AG04450 (cell line): ENCODE measurements at places on chromosomes 16 and 17.

DNA sequence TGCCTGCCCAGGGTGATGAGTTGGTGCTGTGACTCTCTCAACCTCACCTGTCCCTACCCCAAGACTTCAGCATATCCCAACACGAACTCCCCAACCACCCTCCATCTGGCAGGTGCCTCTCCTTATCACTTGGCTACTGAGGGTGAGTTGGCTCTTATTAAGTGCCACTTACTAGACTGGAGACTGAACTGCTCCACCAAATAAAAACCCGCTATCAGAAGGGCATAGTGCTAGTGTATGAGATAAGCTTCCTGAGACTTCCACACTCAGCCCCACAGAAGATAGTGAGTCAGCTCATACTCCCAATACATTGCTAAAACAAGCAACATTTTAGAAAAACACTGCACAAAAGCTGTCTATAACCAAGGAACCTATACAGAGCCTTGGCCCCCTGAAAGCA lies 16.0 kb upstream of the CCL18 start:
- no peak for DNase-seq

DNA sequence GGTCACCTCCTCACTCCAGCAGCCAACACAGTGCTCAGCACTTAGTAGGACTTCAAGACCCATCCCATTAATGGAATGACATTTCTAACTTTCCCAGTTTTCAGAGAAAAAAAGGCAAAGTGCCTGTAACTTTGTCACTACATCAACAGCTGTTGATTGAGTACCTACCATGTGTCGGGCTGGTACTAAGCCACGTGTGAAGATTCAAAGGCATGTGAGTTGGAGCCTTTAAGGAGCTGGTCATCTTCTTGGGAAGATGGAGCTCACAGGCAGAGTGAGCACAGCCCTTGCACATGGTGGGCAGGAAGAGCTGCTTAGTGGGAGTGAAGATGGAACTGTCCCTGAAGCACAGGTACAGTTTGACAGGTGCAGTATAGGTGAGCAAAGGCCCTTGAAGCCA lies 88.6 kb downstream of the GNAO1 start:
- DNase-seq = no peak

DNA sequence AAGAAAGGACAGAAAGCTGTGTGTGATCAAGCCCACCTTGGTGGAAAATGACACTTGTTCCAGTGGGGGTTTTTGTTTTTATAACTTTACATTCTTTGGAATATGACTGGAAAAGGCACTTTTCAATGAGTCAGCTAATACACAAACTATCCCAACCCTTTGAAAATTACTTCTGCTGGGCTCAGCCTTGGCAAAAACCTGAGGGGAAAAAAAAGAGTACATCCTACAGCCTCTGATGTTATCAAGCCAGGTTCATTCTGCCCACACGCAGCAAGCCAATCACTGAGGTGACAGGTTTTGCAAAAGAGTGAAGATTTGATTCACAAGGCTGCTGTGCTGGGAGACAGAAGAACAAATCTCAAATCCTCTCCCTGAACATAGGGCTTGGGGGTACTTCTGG lies 484.5 kb upstream of the ERCC4 start:
- DNase-seq = no peak

GRCh38 chr16:11333702-11334101 lies 11.6 kb upstream of the RMI2 start:
- no peak for DNase-seq

DNA sequence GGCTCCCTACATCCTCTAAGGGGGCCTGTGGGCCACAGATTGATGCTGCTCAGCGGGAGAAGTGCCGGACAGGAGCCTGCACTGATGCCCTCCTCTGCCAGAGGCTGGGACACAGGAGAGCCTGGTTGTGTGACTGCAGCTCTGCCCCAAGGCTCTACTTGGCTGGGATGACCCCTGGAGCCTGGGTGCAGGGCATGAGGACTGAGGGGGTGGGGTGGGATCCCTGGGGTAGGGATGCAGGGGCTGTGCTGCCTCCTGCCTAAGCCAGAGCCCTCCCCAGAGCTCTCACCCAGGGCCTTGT lies 577 bp downstream of the EVPLL start:
- DNase-seq = no peak

GRCh38 chr17:5373112-5373511 lies 46.4 kb downstream of the NUP88 start:
- no peak for DNase-seq

DNA sequence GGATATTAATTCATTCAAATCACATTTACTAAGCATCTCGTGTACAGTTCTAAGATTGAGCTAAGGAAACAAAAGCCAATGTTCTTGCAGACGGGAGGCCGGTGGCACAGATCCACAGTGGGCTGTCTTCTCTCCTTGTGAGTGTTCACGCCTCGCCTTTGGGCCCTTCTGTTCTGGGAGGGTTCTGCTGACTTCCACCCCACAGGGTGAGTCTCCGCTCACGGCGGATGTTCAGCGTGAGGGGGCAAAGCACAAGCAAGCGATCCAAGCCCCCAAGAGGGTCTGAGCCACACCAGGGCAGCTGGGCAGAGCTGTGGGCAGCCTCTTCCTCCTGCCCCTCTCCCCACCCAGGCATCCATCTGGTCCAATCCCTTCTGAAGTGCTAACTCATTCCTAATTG lies 84.3 kb upstream of the DOC2B start:
- DNase-seq = no peak

DNA sequence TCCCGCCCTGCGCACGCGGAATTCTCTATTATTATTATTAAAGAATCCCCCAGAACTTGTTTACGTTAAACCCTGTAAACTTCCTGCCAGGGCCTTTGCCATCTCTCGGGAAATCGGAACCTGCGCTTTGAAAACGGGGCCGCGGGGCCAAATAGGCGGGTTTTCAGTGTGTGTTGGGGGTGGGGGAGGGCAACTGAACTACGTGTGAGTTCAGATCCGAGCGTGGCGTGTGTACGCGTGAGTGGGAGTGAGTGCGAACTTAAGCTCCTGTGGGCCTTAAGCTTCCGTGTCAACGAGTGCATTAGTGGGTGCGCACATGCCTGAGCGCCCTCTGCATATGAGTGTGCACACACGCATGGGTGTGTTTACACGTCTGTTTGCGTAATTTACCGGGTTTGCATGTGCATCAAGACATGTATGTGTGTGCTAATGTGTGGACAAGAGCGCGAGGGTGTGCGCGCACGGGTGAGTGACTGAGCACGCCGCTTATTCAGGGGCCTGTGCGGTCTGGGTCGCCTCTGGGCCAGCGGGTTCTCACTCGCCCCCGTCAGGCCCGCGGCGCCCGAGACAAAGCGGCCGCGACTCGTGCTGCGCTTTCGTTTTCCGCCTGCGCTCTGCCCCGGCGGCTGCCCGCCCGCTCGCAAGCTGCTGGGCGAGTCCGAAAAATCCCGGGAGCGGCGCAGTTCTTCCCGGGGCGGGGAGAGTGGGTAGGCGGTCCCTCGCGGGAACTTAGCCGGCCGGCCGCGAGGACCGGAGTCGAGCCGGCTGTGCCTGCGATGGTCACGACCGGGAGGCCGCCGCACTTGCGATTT lies 1.2 kb upstream of the FOXF1 start:
- peak; percentile 75 for DNase-seq

DNA sequence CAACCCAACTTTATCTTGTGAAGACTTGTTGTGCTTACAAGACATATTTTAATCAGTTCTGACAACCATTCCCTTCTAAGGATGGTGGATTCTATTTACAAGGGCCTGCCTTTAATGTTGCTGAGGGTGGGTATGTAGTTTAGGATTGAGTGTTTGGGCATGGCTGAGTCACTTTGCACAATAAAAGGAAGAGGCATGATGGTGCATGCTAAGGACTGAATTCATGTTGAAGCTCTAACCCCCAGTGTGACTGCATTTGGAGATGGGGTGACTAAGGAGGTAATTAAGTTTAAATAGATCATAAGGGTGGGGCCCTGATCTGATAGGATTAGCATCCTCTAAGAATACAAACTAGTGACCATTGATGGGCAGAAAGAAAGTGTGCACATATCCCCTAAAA lies 196.1 kb upstream of the HS3ST3A1 start:
- no peak for DNase-seq

DNA sequence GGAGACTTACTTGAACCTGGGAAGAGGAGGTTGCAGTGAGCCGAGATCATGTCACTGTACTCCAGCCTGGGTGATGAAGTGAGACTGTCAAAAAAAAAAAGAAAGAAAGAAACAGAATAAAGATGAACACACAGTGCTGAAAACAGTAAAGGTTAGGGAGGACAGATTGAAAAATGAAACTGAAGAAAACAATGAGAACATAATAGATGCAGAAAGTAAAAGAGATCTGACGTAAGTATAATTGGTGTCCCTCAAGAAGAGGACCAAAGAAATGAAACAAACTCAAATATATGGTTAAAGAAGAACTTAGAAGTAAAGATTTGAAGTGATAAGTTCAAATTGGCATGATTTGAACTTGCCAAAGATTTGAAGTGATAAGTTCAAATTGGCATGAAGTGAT lies 7.1 kb downstream of the DCAF7 start:
- no peak for DNase-seq

DNA sequence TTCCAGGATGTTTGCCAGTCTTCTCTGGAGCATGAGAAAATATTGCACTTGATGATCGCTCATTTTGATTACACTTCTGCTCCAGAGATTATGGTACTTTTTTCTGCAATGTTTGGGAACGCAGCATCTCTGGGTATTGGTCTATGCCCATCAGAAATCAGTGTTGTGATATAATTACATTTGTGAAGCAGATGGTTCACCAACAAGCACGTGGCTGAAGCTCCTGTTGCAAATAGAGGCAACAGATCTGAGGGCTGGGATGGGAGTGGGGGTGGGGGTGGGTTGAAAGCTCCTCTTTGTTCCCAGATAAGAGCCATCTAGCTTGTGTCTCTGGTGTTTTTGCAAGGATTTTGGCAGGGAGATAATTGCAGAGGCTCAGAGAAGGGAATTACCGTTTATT lies 252.3 kb downstream of the SHISA9 start:
- no peak for DNase-seq

DNA sequence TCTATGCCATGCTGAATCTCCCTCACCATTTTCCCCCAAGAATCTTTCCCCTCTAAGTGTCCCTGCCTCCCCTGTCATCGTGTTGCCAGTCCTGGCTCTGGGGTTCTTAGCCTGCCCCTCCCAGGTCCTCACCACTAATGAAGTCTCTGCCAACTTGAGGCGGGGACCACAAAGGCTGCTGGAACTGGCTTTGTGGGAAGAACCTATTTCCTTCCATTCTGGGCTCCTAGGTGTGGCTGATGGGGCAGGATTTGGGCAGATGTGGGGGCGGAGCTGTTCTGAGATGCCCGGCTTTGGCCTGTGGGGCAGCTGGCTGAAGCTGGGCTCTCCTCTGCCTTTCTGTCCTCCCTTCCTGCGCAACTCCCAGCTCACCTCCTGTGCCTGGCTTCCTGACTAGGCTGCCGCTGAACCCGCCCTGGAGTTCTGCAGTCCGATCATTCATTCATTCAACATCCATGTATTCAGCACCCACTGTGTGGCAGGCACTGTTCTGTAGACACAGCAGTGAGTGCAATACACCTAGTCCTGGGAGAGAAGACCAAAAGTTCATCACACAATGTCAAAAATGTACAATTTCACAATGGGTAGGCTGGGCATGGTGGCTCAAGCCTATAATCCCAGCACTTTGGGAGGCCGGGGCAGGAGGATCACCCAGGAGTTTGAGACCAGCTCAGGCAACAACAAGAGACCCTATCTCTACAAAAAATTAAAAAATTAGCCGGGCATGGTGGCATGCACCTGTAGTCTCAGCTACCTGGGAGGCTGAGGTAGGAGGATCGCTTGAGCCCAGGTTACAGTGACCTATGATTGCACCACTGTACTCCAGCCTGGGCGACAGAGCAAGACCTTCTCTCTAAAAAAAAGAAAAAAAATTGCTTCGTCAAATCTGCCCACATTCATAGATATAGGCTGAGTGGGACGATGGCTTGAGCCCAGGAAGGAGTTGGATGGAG lies 1.9 kb upstream of the SNN start:
- no peak for DNase-seq

DNA sequence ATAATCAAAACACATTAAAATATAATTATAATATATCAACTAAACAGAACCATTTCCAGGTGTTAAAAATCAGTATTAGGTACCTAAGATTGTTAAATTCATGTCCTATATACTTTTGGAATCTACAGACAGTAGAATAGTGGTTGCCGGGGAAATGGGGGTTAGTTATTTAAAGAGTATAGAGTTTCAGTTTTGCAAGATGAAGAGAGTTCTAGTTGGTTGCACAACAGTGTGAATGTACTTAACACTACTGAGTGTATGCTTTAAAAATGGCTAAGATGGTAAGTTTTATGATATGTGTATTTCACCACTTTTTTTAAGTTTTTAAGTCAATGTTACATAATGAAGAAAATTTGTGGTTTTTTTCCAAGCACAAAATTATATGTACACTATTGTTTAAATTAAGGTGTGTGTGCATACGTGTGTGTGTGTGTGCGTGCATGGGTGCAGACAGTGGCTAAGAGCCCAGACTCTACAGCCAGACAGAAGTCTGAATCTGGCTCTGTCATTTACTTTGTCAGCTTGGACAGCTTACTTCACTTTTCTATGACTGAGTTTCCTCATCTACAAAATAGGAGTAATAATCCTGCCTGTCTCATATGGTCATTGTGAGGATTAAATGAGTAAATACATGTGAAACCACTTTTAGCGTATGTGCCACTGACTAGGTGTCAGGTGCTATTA lies 25.3 kb upstream of the PHAF1 start:
- DNase-seq = no peak

DNA sequence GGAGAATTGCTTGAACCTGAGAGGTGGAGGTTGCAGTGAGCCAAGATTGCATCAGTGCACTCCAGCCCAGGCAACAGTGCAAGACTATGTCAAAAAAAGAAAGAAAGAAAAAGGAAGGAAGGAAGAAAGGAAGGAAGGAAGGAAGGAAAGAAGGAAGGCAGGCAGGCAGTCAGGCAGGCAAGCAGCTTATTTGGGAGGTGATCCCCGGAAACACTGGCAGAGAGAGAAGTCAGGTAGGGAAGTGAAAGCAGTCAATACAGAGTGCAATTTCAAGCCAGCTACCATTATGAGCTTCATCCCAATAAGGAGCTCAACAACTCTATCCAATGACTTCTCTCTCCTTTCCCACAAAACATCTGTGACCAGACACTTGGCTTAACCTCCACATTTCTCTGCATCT lies 83.0 kb upstream of the TBC1D3K start:
- no peak for DNase-seq

- no peak for DNase-seq
These were observed 29.5 kb downstream of the NOS2 start for GRCh38 chr17:27770877-27771276.

DNA sequence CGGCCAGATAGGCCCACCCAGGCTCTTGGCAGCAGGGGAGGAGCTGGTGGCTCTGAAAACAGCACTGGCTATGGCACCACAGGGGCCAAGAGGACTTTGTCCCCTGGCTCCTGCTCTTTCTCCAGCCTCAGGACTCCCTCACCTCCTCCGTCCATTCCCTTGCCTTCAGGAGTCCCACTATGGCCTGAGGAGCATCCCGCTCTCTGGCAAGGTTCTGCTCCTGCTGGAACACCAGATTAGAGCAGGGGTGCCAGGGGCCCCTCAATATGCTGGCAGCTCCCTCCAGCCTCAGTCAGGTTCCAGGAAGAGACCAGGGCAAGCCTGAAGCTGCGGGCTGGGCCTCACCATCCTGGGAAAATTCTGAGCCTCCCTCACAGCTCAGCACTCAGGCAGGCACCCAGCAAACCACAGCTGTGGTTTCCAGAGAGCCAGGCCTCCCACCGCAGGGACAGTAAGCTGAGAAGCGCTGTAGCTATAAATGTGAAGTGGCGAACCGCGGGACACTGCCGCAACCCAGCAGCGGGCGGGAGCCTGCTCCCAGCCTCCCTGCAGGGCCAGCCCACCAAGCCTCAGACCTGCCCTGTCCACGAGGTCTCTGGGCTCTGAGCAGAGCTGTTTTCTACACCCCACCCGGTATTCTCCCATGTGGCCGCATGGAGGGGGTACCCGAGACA lies 25.7 kb downstream of the C17orf100 start:
- DNase-seq = no peak

- no peak for DNase-seq
These were observed 671.4 kb upstream of the SALL1 start for GRCh38 chr16:51822471-51822870.
